ENCODE measurements at places on chromosomes 7 and 10.
A peak's percentile ranks its signal among the peaks of the same experiment; 100 is the strongest.

GRCh38 chr7:149690688-149691446, 82.5 kb downstream of the ZNF467 start:
- DNase-seq, result no peak

DNA sequence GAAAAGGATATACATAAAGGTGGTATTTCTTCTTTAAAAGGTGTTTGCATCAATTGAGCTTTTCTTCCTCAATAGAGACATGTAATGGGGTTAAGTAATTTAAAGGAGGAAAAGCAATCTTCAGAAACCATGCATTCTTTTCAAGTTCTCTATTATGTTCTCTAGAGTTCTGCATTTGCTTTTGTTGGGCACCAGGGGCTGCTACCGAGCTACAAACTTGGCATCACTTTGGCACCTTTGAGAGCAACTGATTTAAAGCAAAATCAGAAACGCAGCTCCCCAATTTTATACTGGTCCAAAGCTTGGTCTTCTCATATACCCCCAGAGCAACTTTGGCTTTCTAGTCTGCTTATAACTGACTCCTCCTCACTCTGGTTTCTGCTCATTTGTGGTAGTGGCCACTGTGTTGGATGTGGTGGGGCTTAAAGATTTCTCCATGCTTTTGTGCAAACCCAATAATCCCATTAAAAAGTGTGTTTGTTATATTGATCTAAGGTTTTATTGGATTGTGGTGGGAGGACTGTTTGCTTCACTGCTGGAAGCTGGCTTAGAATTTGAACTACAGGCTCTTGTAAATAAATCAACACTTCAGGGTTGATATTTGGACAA, 712.1 kb downstream of the PHTF2 start:
- no peak for DNase-seq

DNA sequence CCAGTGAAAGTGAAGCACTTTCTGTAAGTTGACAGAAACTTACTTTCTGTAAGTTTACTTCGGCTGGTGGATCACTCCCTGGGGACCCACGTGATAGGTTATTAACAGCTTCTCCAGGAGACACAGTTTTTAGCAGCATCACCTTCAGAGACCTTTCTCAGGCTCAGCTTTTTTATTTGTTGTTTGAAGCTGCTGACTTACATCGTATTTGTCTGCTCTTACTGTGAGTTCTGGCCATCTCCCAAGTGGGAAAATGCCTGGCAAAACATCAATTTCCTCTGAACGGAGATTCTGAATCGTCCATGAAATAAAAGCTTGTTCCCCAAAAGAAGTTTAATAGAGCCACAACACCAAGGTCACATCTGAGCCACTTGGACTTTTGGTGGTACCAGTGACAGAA, 178.7 kb upstream of the PODXL start:
- no peak for DNase-seq

DNA sequence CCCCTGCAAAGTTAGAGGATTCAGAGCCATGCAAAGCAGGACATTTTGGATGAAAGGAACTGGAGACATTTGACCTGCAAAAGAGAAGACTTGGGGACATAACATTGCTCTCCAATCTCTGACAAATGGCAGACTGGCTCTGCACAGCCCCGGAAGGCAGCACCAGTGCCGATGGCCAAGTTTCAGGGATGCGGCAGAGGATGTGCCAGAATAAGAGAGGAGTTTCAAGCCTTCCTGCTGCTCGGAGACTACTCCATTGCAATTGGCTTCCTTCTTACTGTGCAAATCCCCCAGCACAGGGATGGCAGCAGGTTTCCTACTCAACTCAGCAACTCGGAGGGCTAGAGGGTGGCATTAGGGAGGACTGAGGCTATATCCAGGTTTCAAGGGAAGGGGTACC, 268.8 kb upstream of the ZMIZ1 start:
- DNase-seq, result no peak

- no peak for DNase-seq
These were observed 104.3 kb downstream of the MTERF1 start for GRCh38 chr7:91776171-91776570.

GRCh38 chr10:102408728-102409603, 9.6 kb downstream of the PSD start:
- peak; percentile 70 for DNase-seq

GRCh38 chr10:130495891-130496636, 359.9 kb downstream of the GLRX3 start:
- DNase-seq, result no peak

DNA sequence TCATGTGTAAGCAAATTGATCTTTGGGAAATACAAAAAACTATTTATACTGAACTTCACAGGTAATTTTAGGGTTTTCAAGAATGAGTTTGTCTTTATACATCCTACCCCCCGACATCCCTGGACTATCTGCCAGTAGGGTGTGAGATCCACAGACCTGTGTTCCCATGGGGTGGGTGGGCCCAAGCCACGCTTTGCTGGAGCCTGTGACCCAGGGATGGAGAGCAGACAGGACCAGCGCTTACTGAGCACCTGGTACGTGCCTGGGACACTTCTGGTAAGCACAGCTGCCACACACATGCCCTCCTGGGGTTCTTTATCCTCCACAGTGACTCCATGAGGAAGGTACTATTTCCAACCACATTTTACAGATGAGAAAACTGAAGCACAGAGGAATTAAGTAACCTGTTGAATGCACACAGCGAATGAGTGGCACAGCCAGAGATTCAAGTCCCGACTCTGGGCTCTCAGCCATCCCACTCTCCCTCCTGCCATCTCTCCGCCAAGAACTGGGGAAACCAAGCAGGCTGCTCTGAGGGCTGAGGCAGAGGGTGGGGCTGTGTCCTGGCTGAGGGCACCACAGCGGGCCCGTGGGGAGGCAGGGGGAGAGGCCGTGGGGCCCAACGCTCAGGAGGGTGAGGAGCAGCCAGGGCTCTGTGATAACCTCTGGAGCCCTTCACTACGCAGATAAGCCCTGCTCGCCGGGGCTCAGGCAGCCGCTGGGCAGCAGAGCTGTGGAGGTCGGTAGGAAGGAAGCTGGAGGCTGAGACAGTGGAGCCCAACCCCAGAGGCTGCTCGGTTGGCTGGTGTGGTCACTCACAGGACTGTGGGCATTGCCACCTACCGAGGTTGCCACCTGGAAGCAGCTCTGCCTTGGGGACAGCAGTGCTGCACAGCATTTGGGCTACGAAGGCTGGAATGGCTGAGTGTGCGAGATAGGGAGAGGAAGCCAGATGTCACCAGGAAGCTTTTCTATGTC, 124.2 kb downstream of the ARHGAP22 start:
- no peak for DNase-seq

GRCh38 chr7:10789170-10789569, 184.5 kb upstream of the PHF14 start:
- DNase-seq, result no peak

DNA sequence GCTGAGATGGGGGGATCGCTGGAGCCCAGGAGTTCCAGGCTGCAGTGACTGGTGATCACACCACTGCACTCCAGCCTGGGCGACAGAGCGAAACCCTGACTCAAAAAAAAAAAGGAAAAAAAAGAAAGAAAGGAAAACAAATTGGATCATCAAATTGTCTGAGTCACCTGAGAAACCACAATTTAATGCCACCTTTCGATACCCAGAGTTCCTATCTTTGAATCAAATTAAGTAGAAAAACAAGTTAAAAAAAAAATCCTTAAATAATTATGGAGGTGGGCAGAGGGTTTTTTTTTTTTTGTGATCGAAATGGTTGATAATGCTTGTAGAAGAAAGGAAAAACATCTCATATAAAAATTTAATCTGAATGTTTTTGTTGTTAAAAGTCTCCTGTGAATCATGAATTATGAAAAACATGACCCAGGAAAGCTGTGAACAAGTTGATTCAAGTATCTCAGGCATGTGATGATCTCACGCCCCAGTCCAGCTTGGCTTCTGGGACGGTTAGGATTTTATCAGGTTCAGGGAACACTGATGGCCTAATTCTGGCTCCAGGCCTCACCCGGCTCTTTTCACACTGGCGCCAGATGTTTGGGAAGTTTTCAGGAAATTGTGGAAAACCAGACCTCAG, 25.3 kb upstream of the CUX1 start:
- DNase-seq, result no peak

GRCh38 chr7:47587976-47588375, 6.1 kb upstream of the TNS3 start:
- DNase-seq, result no peak

- no peak for DNase-seq
These were observed 199.7 kb downstream of the IMMP2L start for GRCh38 chr7:111362506-111363054.

DNA sequence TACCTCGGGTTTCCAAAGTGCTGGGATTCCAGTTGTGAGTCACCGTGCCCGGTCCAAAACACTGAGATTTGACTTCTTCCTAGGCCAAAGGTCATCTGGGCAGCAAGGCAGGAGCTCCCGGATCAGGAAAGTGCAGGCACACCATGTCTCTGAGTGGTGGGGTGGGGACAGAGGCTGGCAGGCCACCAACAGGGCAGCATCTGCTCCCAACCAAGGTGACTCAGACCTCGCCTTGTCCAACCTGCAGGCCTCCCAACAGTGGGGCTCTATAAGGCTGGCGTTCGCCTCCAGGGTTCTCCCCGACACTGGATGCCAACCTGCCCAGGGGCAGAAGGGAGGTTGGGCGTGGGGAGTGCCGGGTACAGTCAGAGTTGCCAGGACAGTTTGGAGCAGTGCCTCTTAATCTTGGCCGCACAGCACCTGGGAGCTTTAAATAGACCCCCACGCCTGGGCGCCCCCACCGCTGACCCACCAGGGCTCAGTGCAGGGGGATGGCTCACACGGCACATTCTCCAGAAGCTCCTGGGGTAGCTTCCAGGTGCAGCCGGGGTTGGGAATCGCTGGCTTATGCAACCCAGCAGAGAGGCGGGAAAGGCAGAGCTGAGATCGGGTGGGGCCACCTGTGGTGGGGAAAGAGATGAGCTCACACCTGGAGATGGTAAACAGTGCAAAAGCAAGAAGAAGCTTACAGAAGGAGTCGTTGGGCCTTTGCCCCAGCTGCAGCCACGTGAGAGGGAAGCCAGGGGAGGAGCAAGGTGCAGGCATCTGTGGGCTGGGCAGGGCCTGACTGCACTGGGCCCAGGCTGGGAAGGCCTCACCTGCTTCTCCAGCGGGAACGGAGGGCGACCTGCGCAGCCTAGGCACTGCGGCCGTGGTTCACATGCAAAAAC, 10.9 kb downstream of the CALML5 start:
- no peak for DNase-seq

GRCh38 chr10:29057822-29058331, 231.0 kb upstream of the LYZL1 start:
- DNase-seq, result no peak

DNA sequence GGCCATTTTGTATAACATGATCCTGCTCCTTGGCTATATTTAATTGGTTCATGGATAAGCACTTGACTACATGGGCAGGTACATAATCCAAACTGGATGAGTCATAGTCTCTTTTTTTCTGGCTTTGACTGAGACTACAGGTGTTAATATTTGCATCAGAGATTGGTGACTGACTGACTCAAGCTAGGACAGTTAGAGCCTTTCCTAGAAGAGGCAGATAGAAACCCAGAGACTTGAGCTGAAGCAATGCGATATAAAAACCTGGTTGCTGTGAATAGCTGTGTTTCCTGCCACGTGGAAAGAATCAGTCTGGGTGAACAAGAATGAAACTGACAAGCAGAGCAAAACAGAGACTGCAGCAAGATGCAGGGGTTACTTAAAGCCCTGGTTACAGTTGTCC, 81.0 kb downstream of the SAMD9 start:
- DNase-seq, result peak; percentile 43

DNA sequence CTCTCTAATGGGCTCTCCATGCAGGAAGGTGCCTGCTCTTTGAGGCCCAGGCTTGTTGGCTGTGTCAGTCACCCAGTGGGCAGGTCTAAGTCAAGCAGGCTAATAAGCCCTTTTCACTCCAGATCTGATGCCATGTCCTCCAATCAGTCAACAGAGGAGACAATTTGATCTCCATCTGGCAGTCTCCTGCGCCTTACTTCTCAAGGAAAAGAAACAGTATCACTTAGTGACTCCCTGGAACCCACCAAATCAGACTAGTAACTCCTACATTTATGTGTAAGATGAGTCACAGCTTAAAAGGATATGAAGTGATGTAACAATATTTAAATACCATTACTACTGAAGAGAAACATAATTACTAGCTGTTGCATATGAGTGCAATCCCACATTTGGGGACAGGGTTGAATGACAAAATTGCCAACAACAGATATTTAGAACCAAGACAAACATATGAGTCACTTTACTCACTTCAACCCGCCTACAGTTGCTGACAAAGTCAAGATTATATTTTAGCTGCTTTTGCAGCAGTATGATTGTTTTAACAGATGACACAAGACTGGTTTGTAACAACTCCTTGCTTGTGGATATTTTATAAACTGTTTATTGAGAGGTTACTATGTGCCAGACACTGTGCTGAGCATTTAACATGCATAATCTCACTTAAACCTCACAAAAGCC, 72.1 kb downstream of the USP6NL start:
- DNase-seq, result no peak

DNA sequence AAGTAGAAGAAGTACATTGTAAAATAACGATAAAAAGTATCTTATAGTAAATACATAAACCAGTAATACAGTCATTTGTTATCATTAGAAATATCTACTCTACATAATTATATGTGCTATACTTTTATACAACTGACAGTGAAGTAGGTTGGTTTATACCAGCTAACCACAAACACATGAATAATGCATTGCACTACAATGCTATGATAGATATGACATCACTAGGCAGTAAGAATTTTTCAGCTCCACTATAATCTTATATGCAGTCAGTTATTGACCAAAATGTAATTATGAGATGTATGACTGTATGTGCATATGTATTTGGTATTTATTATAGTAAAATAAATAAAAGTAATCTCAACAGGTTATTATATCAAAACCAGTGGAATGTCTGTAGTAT, 23.4 kb upstream of the SGCE start:
- no peak for DNase-seq

DNA sequence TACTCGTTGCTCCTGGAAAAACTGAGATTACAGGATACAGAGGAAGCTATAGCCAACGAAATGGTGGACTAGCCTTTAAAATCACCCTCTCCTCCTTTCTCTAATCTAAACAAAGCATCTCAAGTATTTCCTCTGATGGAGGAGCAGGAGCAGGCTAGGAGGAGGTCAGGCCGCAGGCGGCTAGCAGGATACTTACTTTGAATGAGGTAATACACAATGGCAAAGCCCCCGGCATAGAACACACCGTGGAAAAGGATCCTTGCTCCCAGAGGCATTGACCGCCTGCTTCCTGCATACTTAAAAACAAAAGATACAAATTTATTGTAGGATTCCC, 64.4 kb downstream of the STK17A start:
- no peak for DNase-seq

Measured in activated T-cell treated with anti-CD3 and anti-CD28 coated beads for 24 hours (primary cell).